ENCODE measurements at places on chromosomes 2 and 18.

GRCh38 chr2:96531872-96532505, 4.6 kb upstream of the ARID5A start:
- peak; percentile 92 for DNase-seq

GRCh38 chr2:236971131-236971821, 114.4 kb upstream of the COPS8 start:
- no peak for DNase-seq

- DNase-seq, result no peak
Measured at GRCh38 chr18:5106730-5107129, 90.3 kb downstream of the AKAIN1 start.

DNA sequence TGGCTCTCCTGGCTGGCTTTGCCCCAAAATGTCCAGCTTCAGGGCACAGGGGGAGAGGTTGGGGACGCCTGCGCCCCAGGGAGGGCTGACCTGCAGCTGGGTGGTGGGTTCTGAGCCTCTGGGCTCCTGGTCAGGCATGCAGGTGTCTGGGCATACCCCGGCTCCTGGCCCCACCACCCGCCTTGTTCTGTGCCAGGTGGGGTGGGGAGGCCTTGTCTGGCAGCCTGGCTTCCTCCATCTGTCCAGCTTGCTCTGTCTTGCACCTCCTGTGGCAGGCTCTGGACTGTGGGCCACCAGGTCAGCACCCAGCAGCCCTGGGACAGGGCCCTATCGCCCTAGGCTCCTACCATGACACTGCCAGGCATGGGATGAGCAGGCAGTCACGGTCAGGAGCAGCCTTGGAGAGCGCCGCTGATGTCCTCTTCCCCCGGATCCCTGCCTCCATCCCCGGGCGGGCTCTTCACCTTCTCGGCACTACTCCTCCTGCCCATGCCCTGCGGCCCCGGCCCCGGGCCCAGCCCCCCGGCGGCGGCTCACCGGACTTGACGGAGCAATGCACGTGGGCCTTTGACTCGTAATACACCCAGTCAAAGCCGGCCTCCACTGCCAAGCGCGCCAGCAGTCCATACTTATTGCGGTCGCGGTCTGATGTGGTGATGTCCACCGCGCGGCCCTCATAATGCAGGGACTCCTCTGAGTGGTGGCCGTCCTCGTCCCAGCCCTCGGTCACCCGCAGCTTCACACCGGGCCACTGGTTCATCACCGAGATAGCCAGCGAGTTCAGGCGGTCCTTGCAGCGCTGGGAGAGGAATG, 3.6 kb downstream of the IHH start:
- DNase-seq, result peak; percentile 75

- DNase-seq, result no peak
Measured at GRCh38 chr18:76866666-76867065, 44.3 kb downstream of the ZNF236 start.

DNA sequence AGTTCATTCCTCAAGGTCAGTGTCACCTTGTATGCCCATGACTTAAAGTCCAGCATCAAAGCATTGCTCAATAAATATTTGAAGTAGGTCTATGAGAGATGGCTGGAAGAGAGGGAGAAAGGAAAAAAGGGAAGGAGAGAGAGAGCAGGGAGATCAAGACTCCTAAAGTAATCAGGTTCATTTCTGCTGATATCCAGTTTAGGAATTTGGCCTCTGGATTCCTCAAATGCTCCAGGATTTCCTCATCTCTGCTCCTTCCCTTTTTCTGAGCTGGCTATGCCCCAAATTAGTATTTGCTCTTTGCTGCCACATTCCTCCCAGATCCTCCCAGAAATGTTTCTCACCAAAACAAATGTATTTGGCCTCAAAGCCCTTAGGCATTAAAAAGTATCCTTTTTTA, 739.4 kb upstream of the CHAC2 start:
- no peak for DNase-seq

GRCh38 chr2:236665101-236665500, 95.5 kb downstream of the ACKR3 start:
- no peak for DNase-seq

GRCh38 chr2:18903750-18904149, 314.4 kb upstream of the NT5C1B start:
- no peak for DNase-seq

- peak; percentile 95 for DNase-seq
Measured at GRCh38 chr2:223837287-223838061, at the start of gene AP1S3. AP1S3 (minus strand) TSS chr2:223837582; CDS start chr2:223837450, 132 bp downstream.

DNA sequence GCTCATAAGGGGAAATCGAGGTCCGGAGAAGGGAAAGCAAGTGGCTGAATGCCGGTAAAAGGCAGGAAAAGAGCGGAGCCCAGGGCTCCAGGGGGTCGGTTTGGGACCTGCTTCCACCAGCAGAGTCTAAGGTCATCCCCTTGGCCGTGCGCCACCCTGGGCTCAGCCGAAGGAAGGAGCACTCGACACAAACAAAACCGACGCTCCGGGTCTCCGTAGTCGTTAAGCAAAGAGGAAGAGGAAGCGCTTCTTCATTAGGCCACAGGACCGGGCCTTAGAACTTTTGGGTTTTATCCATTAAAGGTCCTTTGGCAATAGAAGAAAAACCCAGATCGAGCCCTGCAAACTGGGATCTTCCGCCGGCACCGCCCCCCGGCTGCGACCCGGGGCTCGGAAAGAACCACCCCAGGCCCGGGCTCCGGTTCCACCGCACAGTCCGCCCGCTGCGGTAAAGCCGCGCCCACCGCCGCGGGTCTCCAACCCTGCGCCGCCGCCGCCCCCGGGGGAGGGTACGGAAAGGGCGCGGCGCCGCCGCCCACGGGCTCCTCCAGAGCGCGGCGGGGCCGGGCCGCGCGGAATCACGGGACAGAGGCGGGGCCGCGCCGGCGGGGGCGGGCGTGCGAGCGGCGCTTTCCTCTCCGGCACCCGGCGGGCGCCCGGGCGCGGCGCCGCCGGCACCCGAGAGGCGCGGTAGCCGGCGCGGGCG, at the start of gene TTL:
TTL (plus strand) TSS at position 629 of the 706 bp plus-strand sequence. CDS start 189 bp downstream, outside the sequence.
- peak; percentile 91 for DNase-seq

GRCh38 chr2:224309176-224309575, 92.7 kb downstream of the FAM124B start:
- DNase-seq, result no peak

DNA sequence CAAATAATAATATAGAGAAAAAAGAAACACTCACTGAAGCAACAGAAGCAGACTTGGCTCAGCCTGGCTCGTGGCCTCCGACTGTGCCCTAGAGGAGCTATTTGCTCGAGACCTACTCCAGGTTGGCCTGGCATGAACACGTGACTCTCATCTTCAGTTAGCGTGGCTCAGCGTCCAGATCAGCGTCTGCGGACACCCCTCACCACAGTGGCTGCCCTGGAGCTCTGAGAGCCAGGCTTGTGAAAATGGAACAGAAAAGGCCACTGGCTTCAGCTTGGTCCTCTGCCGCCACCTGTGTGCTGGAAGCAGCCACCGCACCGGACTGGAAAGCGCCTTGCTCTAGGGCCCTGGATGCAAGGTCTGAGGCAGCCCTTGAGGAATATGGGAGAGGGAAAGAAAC, 1184.0 kb upstream of the GYPC start:
- DNase-seq, result peak; percentile 64

- DNase-seq, result no peak
Measured at GRCh38 chr2:208311321-208311720, 45.3 kb downstream of the PIKFYVE start.

- DNase-seq, result no peak
Measured at GRCh38 chr2:113910967-113911678, 21.2 kb downstream of the ACTR3 start.

- no peak for DNase-seq
Measured at GRCh38 chr18:11066038-11066437, 83.3 kb downstream of the PIEZO2 start.

DNA sequence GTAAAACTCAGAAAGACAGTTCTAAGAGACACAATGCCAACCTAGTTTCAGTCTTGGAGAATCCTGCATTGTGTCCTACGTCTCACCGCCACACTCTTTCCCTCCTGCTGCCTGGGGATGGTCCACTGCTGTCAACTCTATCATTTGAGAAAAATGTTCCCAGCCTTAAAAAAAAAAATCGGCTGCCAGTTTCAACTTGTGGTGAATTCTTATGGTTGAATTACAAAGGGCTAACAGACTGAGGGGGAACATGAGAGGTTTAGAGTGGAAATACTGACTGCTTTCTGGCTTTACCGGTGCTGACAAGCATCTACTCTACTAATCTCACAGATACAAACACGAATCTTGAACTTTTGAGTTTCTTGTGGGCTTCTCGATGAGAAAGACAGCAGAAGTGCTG, 74.0 kb downstream of the NAB1 start:
- no peak for DNase-seq

DNA sequence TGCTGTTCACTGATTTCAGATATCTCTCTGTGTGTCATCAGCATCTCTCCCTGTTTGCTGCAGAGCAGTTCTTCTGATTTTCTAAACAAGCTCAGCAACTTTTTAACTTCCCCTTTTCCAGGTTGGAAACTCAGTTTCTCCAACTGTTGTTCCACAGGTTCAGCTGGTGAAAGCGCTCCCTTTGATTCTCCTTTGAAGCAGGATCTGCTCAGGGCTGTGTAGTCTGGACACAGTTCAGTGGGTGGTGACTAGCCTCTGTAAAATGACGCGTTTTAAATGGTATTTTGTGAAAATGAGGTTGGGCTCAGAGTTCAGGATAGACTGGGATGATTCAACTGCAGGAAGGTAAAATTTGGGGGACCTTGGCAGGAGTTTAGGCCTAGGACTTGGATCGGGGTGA, 106.3 kb downstream of the TRIM43 start:
- no peak for DNase-seq

- DNase-seq, result no peak
Measured at GRCh38 chr18:55236150-55236931, 277.1 kb upstream of the CCDC68 start.

- no peak for DNase-seq
Measured at GRCh38 chr2:23826040-23826439, 100.9 kb downstream of the ATAD2B start.

DNA sequence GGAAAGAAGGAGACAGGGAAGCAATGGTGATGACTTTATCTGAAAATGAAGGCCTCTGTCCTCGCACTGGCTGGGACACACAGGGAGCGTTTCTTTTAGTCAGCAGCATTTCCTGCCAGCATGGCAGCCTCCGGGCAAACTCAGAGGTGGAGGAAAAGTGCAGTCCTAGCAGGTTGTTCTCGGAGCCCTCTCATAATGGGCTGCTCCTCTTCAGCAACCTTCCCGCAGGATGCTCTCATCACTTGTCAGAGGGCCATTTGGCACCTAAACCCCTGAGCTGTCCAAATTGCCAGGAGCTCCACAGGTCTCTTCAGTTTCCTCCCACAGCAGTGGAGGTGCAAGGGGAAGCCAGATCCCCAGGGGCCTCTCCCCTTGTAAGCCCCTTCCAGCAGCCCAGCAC, 6.2 kb downstream of the STK39 start:
- no peak for DNase-seq

GRCh38 chr18:79680100-79680879, 687 bp downstream of the CTDP1 start:
- peak; percentile 79 for DNase-seq

DNA sequence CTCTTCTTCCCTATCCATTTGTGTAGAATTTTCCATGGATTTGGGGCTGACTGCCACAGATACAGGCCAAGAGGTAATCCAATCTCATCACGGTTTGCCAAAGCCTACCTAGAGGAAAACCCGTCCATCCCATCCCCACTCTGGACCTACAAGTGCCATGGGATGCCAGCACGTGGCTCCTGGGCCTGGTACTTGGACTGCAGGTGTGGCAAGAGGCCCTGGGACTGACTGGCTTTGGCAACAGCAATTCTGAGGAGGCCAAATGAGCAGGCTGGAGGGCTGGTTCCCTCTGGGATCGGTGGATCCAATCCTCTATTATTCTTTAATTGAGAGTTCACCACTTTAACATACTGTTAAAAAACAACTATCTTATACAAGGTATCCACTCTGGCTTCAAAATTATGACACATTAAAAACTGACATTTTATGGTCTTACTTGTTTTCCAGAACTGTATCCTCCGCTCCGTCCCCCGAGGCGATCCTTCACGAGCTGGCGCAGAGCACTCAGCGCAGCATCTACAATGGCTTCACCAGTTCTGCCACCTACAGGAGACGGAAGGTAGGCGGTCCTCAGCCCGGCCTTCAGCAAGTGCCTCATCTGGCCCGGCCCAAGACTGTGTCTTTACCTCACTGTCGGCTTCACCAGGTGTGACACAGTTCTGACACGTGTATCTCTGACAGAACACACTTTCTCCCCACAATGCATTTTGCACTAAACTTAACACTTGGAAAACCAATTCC, 19.8 kb downstream of the PDIA6 start:
- DNase-seq, result peak; percentile 55

DNA sequence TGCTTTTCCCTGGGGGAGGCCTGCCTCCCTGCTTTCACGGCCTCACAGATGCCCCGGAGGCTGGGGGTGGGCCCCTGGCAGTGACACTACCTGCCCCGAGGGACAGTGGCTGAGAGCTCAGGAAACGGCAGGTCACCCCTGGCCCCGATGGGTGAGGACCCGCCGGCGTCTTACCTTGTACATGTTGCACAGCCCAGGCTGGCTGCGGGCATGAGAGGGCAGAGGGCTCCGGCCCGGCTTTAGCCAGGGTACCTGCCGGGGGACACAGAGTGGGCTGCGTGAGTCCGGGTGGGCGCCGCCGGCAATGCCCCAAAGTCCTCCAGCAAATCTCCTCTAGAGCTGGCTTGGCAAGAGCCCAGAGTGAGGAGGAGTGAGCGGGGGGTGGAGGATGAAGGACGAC, 122.9 kb downstream of the MBP start:
- peak; percentile 48 for DNase-seq

DNA sequence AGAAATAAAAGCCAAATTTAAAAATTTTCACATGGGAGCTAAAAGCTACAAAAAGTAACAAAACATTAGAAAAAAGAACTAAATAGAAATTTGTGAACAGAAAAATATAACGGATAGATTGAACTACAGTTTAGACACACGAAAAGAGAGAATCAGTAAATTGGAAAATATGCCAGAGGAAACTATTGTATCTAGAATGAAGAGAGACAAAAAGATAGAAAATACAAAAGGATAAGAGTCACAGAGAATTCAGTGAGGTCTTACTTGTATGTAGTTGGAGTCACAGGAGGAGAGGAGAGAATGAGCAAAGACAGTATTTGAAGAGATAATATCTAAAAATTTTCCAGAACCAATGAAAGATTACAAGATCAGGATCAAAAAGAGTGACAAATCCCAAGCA, 11.3 kb upstream of the MCFD2 start:
- DNase-seq, result no peak

DNA sequence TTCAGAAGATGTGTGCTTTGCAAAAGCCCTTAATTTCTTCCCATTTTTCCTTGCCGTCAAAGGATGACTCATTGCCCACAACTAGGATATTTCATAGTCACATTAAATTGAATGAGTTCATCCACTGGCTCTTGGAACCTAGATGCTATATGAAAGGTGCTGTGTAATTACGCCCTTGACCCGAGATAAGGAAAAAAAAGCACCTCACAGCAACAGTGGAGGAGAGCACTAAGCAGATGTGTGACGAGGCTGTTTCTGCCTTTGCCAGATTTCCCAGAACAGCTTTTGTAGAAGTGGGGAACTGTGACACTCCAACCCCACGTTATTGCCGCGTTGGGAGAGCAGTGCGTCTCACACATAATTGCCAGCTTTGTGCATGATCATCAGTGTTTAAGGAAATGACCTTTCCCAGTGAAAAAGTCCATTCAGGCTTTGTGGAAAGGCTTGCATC, 33.3 kb upstream of the TMEM87B start:
- no peak for DNase-seq

Data from H7 (cell line).